ENCODE measurements at places on chromosomes 2 and 18.

DNA sequence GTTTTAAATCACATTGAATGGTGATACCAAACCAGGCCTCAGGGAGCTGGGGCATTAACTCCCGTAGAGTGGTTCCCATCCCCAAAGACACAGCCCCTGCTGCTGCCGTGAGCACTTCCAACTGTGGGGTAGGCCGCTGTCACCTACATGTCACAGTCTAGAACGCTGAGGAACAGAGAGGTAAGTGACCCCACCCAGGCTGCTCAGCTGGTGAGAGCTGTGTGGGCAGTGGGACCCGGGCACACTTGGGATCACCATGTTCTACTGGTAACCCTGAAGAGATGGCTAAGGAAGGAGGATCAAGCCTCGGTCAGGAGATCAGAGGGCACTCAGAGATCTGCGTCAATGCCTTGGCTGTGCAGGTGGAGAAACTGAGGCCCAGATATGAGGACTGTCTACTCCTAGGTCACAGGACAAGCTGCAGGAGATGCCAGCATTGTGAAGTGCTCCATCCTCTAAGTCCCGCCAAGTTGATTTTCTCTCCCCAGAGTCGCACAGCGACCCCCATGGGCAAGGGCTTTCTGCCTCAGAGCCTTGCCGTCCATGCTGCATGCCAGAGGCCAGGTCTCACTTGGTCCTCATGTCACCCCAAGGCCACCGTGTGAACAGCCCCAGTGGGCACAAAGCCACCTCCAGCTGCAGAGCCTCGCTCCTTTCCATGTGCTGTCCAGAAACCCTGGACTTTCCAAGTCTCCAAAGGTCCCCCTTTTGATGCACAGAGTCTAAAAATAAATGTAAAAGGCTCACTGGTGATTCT, 144.2 kb upstream of the OTOS start:
- no peak for DNase-seq

- DNase-seq, result peak; percentile 33
Observed at GRCh38 chr2:231923951-231924888, 2.0 kb downstream of the NPPC start.

DNA sequence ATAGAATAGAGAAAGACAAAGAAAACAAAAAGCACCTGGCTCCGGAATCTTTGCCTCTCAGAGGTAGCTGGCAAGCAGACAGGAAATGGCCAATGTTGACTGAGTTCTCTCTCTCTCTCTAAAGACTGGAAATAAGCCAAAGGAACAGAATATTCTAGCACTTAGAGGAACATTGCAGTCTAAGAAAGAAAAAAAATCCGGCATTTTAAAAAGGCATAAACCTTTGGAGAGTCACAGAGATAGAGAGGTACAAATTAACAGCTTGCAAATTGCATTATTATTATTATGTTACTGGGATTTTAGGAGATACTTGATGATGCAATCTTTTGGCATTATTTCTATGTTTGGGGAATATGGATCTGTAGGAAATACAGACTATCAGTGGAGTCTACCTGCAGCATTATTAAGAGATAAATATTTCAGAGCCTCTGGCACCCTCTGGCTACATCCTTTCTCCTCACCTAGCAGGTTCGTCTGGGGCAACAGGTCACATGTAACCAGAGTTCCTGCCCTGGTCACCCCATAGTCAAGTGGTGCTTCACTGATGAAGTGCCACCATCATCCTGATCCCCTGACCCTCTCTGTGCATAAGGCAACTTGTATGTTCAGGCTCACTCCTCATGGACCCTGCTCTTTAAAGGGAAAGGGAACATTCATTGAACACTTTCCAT, 318.9 kb upstream of the ACVR2A start:
- DNase-seq, result no peak

DNA sequence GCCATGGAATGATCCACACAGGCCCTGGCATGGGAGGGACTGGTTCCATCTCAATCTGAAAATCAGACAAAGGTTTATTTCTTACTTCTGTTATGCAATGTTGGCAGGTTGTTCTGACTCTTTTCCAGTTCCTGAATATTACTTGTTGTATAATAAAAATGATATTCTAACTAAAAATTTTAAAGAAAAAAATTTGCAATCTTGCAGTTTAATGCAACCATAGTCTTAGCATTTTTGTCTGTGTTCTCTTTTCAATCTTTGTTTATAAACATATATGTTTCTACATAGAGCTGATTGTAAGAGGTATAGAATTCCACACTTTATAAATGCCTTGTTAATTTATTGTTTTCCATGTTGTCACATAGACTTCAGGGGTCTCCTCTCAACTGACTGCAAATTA, 143.4 kb downstream of the RPIA start:
- no peak for DNase-seq

GRCh38 chr2:191253476-191253875, 8.3 kb downstream of the MYO1B start:
- DNase-seq, result no peak

DNA sequence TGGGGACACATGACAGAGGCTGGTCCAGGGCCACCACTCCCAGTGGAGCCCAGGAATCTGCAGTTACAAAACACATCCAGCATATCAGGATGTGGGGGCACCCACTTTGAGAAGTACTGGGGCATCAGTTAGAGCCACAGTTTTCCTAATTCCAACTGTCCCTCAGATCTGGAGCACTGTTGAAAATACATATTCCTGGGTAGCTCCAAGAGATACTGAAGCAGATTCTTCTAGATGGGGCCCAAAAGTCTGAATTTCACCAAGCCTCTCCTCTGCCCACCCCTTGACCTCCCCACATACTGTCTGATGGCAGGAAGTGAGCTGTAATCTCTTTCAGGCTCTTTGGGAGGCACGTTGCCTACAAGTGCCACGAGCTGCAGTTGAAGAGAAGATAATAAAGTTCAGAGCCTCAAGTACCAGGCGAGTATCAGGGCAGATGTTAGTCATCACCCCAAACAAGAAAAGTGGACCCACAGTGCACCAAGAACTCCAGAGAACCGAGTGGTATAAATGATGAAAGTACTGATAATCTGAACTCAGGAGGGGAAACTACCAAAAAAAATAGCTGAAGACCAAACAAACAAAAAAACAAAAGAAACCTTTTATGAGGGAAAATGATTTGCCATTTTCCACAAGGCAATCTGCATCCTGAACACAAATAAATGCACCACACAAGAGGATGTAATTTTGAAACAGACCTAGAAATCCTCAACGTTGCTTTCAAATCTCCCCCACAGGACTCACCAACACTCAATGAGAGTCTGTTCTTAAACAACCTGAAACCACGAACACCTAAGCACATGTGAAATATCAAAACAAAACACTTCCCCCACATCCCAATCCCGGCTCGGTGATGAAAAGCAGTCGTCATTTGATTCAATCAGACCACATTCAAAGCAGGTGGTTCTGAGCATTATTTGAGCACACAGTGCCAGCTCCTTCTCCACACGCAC, 98.7 kb downstream of the TCF4 start:
- DNase-seq, result no peak

DNA sequence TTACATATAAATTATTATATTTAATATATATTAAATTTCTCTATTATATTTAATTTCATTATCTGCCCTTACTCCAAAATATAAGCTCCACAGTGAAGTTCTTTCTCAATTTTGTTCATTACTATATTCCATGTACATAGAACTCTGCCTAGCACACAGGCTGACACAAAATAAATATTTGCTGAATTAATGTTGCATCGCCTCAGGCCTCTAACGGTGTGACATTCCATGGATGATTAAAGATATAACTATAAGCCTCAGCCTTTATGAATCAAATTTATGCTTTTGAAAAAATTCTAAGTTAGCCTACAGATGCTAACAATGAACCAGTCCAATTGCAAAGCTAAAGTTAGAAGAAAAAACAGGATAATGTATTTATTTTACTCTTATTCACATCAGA, 1337.2 kb upstream of the NRXN1 start:
- no peak for DNase-seq

GRCh38 chr2:135637456-135638087, 104.1 kb upstream of the UBXN4 start:
- no peak for DNase-seq

DNA sequence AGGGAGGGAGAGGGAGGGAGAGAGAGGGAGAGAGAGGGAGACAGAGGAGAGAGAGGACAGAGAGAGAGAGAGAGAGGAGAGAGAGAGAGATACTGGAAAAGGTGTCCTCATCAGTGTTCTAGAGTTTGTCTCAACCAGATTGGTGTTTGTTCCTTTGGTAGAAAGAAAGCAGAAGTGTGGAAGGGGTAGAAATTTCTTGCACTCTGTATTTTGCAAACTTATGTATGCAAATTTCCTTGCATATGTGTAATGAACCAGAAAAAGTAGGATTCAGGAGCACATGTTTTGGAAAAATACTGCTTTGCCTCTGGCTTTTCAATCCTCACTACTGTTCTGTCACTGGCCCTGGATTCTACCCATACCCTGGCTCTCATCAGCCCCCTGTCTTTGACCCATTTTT, 1.1 kb upstream of the SP140 start:
- DNase-seq, result no peak

GRCh38 chr2:71801969-71802368, 345.7 kb downstream of the CYP26B1 start:
- DNase-seq, result peak; percentile 75

DNA sequence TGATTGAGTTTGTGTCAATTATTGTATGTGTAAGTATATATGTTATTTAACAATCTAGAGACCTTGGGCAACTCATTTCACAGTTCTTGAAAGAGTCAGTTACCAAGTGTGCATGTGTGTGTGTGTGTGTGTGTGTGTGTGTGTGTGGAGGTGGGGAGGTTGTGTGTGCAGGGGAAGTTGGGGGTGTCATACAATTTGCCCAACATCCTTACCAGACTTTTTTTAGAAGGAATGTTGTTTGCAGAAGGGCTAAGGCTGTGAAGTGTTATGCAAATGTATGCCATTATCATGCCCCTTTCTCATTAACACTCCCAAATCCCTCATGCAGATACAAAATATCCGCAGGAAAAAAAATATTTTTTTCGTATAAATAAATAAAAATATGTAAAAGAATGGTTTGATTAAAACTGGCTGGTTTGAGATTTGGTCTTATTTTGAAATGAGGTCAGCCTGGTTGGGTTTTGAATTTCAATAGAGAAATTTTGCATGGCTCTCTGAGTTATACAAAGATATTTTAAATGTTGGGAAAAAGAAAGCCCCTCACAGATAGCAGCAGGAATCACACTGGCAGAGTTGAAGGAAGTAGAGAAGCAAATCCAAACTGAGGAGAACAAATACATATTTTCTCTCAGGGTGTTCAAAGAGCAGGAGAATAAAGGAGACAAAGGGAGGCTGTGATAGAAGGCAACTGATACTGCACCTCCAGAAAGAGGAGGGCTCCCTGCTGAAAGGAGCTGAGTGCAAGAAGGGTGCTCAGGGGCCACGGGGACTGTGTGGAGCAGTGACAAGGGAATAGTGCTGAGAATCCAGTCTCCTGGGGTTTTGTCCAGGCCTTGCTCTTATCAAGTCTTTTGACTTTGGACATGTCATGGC, 1365.5 kb upstream of the CELF4 start:
- DNase-seq, result no peak

DNA sequence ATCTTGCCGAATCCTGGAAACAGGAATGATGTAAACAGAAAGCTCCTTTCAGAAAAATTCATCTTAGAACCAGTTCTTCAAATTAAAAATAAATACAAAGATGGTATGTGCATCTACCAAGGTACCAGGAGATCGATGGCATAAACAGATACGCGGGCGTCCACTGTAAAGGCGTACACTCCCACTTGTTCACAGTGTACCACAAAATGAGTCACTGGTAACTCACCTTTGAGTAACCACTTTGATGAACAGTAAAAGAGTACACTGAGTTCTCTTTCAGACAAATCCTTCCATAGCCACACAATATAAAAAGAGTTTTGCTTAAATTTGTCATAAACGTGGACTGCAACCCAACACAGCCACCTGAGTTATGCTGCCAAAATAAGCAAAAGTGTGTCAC, 128.3 kb downstream of the DNER start:
- DNase-seq, result no peak

- DNase-seq, result no peak
Observed at GRCh38 chr2:70047451-70047850, 39.8 kb upstream of the PCBP1 start.

DNA sequence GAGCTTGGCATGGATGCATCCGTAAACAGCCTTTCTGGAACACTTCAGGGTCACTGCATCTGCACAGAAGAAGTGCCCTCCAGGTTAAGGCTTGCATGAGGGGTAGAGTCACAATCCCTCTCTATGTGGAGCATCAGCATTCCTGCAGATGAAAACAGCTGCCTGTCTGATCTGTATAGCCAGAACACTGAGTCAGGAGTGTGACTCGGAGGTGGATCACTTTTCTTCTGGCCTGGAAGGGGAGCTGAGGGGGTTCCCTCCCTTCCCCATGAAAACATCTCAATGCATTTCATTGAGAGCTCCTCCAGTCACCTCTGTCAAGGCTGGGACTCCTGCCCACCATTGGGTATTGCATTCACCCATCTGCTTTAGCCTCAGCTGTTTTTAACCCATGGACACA, 72.5 kb upstream of the SERPINE2 start:
- DNase-seq, result no peak

DNA sequence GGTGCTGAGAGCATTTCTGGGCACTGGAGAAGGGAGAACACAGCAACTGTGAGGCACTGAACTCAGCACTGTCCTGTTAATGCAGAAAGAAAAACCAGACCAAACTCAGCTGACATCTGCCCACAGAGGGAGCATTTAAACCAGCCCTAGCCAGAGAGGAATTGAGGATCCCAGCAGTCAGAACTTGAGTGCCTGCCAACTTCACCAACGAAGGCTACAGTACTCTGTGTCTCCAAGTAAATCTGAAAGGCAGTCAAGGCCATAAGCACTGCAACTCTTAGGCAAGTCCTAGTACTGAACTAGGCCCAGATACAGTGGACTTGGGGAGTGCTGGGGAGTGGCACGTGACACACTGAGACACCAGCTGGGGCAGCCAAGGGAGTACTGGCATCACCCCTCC, 176.2 kb upstream of the ZC3H15 start:
- no peak for DNase-seq

- DNase-seq, result no peak
Observed at GRCh38 chr2:20363578-20363977, 12.9 kb upstream of the PUM2 start.

DNA sequence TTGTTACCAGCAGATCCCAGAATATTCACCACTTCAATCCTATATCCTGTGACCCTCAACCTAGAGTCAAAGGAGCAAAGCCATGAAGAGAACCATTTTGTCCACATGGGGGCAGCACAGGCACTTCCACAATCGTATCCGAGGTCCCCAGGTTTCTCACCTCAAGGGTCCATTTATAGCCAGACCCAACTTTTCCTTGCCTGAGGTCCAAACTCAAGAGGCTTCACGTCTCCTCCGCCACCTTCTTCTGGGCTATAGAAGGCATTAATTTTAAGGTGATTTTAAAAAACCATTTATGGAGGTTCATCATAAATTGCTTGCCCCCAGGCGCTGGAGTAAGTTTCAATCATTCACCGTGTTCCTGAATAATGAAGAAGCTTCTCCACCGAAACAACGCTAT, 111.6 kb upstream of the NABP1 start:
- DNase-seq, result no peak

DNA sequence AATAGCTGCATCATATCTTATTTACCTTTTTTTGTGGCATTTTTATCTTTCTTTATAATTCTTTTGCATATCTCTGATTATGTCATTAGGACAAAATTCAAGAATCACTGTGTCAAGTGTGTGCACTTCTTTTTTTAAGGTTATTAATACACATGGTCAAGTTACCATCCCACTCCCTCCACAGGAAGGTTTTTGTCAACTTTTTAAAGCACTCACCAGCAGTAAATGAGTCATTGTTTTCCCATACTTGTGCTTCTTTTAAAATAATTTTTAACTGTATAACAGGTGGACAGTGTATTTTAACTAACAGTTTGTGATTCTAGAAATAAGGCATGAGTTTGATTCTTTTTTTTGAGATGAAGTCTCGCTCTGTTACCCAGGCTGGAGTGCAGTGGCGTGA, 45.7 kb upstream of the FAM171B start:
- DNase-seq, result no peak

GRCh38 chr18:21714474-21714873, 9.9 kb upstream of the ABHD3 start:
- DNase-seq, result no peak
